ENCODE measurements at places on chromosomes 2 and 18. TPM values are rescaled to one million over a fixed set of nuclear protein-coding genes. Genes with fewer than 3 reads are reported as not detected.

GRCh38 chr2:237140689-237141285 is 55.1 kb downstream of the COPS8 start:
- no peak overlapping the region for H3K27ac ChIP-seq
- H3K36me3 ChIP-seq: no peaks in the 10 kb centered on the region
- no peaks in the 10 kb centered on the region for H3K27me3 ChIP-seq
- H3K4me3 ChIP-seq: no peak overlapping the region
- DNase-seq: no peak
- H3K4me1 ChIP-seq: no peaks in the 10 kb centered on the region

DNA sequence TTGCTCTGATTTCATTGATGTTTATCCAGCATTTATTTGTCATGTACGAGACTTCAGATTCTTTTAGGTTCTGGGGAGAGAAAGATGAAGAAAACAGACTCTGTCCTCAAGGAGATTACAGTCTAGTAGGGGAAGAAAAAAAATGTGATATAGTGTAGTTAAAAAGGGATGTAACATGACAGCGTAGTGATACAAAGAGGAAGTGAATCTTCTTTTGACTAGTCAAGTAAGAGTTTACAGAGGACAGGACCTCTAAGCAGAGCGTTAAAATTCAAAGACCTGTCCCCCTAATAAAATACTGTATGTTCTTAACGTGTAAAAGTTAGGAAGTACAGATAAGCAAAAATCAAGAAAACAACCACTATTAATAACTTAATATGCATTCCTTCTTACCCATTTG is 47.7 kb downstream of the NCOA1 start:
- no peak for DNase-seq
- no peaks in the 10 kb centered on the region for H3K36me3 ChIP-seq
- H3K4me3 ChIP-seq: no peak overlapping the region
- no peak overlapping the region for H3K27ac ChIP-seq

GRCh38 chr2:176106581-176107539 is at the start of gene HOXD11:
TSS of gene HOXD11 (plus strand) at chr2:176107280. CDS start at chr2:176107356, 76 bp downstream.
- H3K4me1 ChIP-seq: no peaks in the 10 kb centered on the region
- no peaks in the 10 kb centered on the region for H3K36me3 ChIP-seq
- no peak within 1 kb of the TSS for H3K4me3 ChIP-seq
- peaks cover 17% of the 10 kb centered on the region for H3K27me3 ChIP-seq

DNA sequence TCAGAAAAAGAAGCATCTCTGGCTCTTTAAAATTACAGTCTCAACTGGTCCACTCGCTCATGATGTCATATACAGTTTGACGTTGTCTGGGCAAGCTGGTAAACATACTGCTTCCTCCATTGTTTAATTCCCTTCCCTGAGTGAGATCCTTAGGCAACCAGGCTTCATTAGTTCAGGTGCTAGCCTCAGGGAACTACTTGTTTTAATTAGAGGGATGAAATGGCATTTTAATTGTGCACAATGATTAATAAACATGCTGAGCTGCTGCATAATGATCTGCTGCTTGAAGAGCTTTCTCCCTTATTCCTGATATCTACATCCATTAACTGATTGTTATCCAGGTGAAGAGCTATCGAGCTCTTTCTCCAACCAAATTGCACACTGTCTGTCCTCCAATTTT is 195.6 kb upstream of the ETAA1 start:
- H3K27me3 ChIP-seq: no peaks in the 10 kb centered on the region
- no peak overlapping the region for H3K4me3 ChIP-seq
- H3K36me3 ChIP-seq: no peaks in the 10 kb centered on the region
- no peaks in the 10 kb centered on the region for H3K4me1 ChIP-seq

Gene DNMT3A
- 117 TPM for total RNA-seq
